T-helper 17 cell (primary cell): ENCODE measurements at places on chromosomes 2 and 18. TPM values are rescaled to one million over a fixed set of nuclear protein-coding genes. Genes with fewer than 3 reads are reported as not detected.

The NTSR2 gene
- total RNA-seq, result not detected

- no peak for DNase-seq
Observed at GRCh38 chr2:154226931-154227330, 355.2 kb downstream of the GALNT13 start.

The CABYR gene
- 2.4 TPM for total RNA-seq

- no peak for DNase-seq
Observed at GRCh38 chr2:164789968-164790367, 51.7 kb downstream of the COBLL1 start.

The THSD7B gene
- not detected for total RNA-seq

The NR4A2 gene
- total RNA-seq, result 213 TPM

DNA sequence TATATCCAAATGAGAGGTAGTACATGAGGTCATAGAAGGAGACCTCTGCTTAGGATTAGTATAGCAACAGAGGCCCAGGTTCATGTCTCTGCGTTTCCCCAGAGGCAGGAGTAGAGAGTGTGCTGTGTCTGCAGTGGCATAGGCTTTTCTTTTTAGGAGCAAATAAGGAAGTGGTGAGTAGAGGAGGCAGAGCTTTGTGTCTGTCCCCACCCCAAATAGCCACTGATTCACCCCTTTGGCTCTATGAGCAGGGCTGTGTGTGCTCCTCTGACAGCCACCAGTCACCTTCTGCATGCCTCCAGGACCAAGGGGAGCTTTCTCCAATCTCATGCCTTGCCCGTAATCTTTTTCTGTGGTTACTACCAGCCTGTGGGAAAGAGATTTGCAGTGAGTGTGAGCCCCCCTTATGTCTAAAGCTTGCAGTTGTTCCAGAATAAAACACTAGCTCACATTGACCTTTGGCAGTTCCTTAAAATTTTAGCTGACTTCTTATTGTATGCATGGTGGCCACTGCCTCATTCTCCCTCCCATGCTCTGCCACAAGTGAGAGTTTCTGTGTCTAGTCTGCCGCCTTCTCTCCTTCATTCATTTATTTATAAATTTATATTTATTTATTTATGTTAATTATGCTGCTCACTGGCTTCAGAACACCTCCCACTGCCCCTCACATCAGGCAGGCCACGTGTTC is 23.5 kb upstream of the ELAC1 start:
- DNase-seq, result no peak

The SNORC gene
- 1.0 TPM for total RNA-seq

The OR6B2 gene
- not detected for total RNA-seq

The DOK6 gene
- total RNA-seq, result not detected

GRCh38 chr2:196949116-196949515 is 22.6 kb upstream of the PGAP1 start:
- DNase-seq, result no peak

GRCh38 chr2:232290668-232291067 is 87.9 kb upstream of the ALPP start:
- DNase-seq, result no peak

DNA sequence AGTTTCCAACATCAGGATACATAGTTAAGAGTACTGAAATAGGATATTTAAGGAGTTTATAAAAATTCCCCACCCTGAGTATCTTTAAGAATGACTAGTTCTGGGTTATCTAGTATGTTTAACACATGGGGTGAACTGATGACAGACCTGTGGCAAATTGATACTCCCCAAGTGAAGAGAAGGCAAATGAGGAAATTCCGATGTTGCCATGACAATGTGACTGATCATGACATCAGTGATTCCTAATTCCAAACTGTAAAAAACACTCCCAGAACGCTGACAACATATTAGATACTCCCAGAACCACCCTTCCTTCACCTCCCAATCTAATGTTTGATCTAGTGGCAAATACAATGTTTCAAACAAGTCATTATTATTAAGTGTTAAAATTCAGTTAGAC is 77.6 kb downstream of the RBMS1 start:
- no peak for DNase-seq

GRCh38 chr2:38653715-38654527 is 12.0 kb upstream of the GALM start:
- DNase-seq, result no peak

- no peak for DNase-seq
Observed at GRCh38 chr2:165927353-165927752, 26.2 kb downstream of the TTC21B start.

The ALK gene
- not detected for total RNA-seq

The SNED1 gene
- total RNA-seq, result 72.1 TPM

The RFX8 gene
- 0.44 TPM for total RNA-seq

DNA sequence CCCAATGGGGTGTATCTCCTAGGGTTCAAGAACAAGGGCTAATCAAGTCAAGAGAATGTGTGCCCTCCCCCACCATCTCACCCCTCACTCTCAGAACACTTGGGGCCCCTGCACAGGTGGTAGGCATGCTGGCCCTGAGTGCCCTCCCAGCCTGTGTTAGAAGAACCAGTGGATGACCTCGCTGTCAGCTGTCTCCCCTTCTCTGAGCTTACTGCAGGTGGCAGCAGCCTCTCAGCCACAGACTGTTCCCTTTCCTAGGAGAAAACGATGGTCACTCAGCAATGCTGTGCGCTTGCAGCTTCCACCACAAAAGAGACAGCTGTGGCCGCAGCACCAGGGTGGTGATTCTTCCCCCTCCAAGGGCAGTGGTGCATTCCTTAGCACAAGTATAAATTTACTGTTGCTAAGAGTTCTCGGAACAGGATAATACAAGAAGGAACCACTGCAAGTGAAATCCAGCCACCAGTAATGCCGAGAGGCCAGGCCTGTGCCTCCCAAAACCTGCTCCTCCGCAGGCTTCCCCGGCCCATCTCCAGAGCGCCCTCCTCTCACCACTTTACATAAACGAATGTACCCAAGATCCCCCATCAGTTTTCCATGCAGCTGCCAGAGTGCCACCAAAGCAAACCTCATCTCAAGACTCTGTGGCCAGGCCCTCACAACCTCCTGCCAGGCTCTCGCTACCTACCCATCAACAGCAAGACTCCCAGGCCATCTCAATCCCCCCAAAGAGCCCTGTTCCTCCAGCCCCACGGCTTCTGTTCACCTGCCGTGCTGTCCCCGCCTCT is 935 bp upstream of the RAMP1 start:
- DNase-seq, result no peak

The LYPD6B gene
- total RNA-seq, result not detected

The ASAP2 gene
- total RNA-seq, result 0.75 TPM
